NCI-H1105 (cell line): ENCODE measurements at places on chromosomes 16 and 17.
A peak's percentile ranks its signal among the peaks of the same experiment; 100 is the strongest.

DNA sequence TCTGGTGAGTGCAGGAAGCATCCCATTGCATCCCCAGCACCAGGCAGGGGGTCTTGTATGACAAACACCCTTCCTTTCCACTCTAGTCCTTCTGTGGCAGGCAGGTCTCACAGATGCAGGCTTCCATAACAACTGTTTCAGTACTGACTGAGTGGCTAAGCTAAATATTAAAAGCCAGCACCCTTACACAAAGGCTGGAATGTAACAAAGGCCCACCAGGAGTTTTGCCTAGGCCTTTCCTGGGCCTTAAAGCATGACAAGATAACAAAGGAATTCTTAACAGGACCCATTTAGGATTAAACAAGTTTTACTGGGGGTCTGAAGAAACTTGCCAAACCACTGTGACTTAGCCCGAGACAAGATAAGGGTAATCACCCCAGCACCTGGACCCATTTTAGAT lies 228.9 kb upstream of the RPL38 start:
- no peak for DNase-seq

GRCh38 chr16:64784635-64785034 lies 337.2 kb downstream of the CDH11 start:
- DNase-seq: no peak

GRCh38 chr17:30716461-30717290 lies 107.8 kb downstream of the CRLF3 start:
- DNase-seq: no peak

- DNase-seq: no peak
These were observed 20.1 kb downstream of the TOX3 start for GRCh38 chr16:52526830-52527229.

DNA sequence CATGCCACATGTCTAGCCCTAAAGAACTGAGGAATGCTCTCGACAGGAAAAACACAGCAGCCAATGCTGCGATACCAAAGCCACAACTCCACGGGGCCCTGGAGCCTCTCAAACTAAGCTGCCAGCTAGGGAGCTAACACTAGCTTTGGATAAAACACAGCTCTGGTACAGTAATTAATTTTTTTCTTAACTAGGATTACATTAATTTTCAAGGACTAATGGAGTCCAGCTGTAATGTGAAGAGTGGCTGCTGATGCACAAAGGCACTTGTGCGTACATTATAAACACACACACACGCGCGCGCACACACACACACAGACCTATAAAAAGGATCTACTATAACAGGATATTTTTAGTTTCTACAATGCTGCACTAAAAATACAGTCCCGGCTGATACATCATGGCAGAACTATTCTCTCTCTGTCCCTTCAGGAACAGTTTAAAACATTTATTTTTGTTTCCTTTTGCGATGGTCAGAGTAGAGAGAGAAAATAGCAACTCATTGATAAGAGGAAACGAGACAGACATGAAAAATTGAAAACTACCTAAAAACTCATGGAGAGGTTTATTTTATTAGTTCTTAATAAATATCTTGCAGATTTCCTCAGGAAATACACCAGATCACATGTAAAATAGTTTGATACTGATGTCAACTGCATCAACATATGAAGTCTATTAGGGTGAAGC lies 88.5 kb downstream of the SMG6 start:
- no peak for DNase-seq

GRCh38 chr16:28210979-28211588 lies 681 bp downstream of the XPO6 start:
- peak; percentile 26 for DNase-seq

DNA sequence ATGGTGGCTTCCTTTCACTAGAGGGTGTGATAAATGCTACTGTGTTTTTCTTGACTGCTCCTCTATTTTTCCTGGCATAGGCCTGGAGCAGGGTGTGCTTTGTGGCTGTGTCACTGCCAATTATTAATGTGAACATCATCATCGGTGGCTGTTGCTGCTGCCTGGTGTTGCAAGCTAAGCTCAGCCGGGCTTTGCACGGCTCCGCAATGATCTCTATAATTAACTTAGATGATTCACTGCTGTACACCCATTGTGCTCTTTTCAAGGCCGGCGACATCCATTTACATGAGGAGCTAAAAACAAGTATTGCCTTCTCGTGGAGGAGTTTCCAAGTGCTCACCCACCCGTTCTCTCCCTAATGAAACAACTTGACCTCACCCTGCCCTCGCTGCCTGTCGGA lies 160.1 kb upstream of the IRX3 start:
- no peak for DNase-seq

- DNase-seq: no peak
These were observed 4.3 kb downstream of the GID4 start for GRCh38 chr17:18043491-18043890.

DNA sequence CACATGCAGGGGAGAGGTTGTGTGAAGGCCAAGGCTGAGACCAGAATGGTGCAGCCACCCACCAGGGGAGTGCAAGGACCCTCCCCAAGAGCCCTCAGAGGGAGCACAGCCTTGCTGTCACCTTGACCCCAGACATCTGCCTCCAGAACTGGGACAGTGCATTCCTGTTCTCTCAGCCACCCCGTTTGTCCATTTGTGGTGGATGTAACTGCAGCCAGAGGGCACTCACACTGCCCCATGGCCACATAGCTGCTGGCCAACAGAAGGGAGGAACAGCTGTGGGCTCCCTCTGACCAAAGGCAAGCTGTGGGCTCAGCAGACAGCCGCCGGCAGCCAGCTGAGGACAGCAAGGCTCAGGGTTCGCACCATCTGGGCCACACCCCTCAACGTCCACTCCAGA lies 49.8 kb upstream of the KLHDC4 start:
- no peak for DNase-seq

- no peak for DNase-seq
These were observed 35.4 kb downstream of the WNT3 start for GRCh38 chr17:46783031-46783593.

DNA sequence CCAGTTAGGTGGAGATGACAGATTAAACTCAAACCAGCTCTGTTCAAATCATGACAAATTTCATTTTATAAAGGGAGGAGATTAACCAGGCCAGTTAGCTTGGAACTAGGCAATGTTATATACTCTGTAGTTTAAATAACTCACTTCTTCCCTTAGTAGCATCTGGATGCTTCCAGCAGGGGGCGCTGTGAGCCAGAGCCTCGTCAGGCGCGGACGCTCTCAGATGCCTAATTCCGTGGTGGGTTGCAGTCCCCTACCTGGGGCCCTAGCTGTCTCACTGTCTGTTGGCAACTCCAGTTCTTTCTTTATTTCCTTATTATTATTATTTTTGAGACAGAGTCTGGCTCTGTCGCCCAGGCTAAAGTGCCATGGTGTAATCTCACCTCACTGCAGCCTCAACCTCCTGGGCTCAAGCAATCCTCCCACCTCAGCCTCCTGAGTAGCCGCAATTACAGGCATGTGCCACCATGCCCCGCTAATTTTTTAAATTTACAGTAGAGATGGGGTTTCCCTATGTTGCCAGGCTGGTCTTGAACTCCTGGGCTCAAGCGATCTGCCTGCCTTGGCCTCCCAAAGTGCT lies 17.3 kb upstream of the WFDC1 start:
- peak; percentile 17 for DNase-seq

GRCh38 chr16:12354296-12354833 lies 377.8 kb downstream of the SNX29 start:
- no peak for DNase-seq

GRCh38 chr17:34556931-34557330 lies 22.5 kb upstream of the TMEM132E start:
- no peak for DNase-seq

- no peak for DNase-seq
These were observed 77.7 kb downstream of the AATF start for GRCh38 chr17:37026531-37026869.

- peak; percentile 31 for DNase-seq
These were observed 1.4 kb downstream of the SOX9 start for GRCh38 chr17:72122010-72122764.

- DNase-seq: no peak
These were observed 17.6 kb upstream of the CD79B start for GRCh38 chr17:63949576-63950250.

GRCh38 chr17:59542960-59543635 lies 22.3 kb upstream of the DHX40 start:
- DNase-seq: no peak

- no peak for DNase-seq
These were observed 117.4 kb downstream of the HIC1 start for GRCh38 chr17:2172077-2172851.

DNA sequence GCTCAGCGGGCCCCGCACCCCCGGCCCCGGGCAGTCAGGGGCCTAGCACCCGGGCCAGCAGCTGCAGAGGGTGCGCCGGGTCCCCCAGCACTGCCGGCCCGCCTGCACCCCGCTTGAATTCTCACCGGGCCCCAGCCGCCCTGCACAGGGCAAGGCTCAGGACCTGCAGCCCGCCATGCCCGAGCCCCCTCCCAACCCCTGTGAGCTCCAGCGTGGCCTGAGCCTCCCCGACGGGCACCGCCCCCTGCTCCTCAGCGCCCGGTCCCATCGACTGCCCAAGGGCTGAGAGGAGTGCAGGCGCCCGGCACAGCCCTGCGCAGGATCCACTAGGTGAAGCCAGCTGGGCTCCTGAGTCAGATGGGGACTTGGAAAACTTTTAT lies 1.7 kb upstream of the BRCA1 start:
- DNase-seq: no peak

GRCh38 chr17:15659663-15660062 lies 24.4 kb downstream of the TRIM16 start:
- DNase-seq: no peak

DNA sequence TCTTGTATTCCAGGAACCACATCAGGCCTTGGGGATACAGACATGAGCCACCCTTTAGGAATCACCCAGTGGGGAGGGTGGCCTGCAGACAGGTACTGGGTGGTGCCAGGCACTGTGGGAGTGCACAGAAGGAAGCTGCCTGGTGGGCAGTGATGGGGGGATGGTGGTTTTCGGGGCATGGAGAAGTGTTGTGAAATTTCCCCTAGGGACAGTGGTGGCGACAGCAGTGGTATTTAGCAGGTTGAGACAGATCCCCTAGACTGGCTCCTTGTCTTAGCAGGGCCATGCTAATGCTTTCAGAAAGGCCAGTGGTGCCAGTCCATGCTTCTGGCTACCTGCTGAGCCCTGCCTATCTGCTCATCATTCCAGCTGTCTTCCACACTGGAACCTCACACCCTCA lies 129.6 kb downstream of the SPACA3 start:
- DNase-seq: no peak

DNA sequence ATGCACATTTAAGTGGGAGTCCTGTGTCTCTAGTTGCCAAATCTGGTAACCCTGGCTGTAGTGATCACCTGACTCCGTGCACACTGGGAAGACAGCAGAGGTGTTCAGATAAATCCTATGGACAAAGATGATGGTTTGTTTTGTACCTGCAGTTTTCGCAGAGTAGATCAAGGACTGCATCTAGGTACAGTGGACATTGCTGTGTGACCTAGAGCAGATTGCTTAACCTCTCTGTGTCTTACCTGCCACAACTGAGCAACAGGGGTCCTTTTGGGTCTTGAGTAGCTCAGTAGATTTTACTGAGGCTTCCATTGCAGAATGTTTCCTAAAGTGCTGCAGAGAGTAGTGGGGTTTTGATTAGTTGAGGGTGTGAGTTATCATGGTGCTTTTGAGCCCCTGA lies 160.8 kb downstream of the SHISA9 start:
- no peak for DNase-seq

DNA sequence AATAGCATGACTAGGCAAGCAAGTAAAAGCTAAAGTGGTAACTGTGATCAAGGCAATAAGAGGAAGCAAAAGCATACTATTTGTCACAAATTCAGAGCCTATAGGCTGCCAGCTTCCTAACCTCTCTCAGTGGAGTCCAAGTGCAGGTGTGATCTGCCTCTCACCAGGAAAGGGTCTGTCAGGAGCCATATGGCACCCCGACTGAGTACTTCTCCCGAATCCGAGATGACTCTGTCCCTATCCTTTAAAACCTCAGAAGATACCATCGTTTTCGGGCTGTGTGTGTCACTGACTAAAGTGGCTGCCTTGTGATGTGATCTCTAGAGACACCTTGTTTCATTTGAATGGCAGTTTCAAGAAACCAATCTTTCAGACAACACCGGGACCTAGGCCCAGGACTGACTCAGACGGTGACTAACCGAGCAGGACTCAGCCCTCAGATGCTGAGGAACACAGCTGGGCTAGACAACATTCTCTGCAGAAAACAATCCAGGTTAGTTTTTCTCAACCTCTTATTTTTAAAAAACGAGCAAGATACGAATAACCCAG lies 63.6 kb downstream of the SMG6 start:
- DNase-seq: no peak

DNA sequence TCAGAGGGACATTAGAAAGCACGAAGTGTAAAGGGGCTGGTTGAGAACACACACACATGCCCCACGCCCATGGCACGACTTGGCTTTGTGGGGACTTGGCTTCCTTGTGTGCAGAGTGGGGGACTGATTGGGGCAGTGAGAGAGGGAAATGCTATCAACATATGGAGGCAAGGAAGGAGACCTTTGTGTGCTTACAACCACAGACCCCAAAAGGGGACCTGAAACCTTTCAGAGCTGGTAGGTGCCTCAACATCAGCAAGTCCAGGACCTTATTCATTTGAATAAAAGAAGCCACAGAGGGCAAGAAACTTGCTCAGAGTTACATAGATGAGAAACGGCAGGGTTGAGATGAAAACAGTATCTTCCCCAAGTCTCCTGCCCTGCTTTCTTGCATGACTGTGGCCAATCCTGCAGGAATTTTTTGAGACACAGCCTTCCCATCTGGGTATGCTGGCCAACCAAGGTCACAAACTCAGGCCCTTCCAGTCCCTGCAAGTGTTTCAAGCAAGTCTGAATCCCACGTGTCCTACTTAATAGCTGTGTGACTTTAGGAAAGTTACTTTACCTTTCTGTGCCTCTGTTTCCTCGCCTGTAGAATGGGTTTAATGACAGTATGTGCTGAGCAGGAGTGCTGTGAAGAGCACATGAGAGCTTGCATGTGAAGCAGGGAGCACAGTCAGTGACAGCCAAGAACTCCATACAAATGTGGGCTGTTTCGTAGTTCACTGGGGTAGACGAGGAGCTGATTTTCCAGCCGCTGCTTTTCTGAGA lies 26.2 kb downstream of the C16orf78 start:
- DNase-seq: no peak

DNA sequence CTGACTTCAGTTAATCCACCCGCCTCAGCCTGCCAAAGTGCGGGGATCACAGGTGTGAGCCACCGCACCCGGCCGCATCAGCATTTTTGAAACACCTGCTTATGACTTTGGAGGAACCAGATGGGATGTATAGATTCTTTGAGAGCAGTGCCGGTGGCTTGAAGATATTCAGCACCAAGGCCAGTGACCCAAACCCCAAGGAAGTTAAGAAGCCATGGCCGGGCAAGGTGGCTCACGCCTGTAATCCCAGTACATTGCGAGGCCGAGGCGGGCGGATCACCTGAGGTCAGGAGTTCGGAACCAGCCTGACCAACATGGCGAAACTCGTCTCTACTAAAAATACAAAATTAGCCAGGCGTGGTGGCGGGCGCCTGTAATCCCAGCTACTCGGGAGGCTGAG lies 43.9 kb downstream of the TRARG1 start:
- DNase-seq: no peak

- no peak for DNase-seq
These were observed 40.6 kb downstream of the MYH11 start for GRCh38 chr16:15816228-15816627.
